ENCODE measurements at places on chromosomes 6 and 20.
A peak's percentile ranks its signal among the peaks of the same experiment; 100 is the strongest.

DNA sequence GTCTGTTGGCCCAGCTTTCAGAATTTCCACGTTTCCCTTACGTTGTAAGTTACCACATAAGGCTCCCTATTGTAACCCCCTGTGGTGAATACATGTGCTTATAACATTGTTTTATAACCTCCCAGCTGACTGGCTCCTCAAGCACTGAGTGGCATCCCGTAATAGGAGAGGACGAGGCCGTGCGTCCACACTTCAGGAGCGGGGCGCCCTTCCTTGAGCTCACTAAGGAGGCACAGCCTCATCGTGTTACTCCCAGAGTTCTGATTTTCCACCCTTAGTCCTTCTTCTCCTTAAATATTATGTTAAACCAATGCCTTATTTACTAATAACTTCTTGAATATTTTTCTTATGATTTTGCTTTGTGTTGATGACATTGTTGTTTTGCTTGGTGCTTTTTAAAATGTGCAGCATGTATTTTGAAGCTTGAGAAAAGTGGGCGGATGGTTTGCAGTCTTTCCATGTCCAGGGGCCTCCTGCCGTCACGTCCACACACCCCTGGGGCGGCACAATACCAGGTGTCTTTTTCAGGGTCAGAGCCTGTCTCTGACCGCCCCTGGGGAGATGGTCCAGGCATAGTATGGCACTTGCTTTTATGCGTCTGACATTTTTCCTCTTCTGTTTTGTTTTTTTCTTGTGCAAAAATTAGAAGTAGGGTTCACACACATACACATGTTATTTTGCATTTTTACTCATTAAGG lies 181.8 kb downstream of the DLL1 start:
- DNase-seq: no peak

DNA sequence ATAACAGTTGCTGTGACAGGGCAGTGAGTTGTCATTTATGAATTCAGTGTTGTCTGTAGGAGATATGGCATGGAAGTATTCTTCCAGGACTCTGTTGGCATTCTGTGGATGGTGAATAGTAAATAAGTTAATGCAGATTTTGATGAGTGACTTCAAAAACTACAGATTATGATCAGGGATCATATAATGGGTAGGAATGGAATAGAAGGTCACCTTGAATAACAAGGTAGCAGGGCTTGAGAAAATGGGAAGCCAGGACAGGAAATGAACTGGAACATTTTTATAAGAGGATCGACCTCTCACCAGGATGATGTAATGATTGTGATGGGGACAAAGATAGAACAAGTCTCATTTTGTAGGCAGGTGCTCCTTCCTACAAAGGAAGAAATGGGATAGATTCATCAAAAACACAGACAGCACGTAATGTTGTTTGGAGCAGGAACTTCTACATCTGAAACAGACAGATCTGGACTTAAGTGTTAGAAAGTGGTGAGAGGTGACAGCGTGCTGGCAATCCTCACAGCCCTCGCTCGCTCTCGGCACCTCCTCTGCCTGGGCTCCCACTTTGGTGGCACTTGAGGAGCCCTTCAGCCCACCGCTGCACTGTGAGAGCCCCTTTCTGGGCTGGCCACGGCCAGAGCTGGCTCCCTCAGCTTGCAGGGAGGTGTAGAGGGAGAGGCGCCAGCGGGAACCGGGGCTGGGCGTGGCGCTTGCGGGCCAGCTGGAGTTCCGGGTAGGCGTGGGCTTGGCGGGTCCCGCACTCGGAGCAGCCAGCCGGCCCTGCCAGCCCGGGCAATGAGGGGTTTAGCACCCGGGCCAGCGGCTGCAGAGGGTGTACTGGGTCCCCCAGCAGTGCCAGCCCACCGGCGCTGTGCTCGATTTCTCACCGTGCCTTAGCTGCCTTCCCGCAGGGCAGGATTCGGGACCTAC lies 30.8 kb upstream of the SSR1 start:
- DNase-seq: no peak

DNA sequence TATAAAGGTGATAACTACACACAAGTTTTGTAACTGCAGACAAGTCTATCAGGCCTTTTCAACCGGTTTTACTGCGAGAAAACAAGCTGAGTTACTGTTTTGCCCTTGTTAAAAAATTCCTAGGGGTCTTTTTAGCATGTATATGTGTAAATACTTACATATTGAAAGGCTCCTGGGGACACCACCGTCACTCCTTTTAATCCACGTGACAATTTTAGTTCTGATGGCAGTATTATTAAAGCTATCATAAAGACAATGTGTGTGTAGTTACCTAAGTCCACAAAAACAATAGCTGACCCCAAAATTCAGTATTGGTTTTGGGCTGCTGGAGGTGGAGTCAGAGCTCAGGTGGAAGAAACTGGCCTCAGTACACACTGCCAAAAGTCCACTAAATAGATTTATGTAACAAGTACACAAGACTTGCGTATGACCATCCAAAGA lies 41.3 kb upstream of the HFE start:
- DNase-seq: no peak

- no peak for DNase-seq
These were observed 38.8 kb downstream of the EZR start for GRCh38 chr6:158780246-158780884.

GRCh38 chr6:14092838-14093789 lies 24.5 kb upstream of the CD83 start:
- peak; percentile 27 for DNase-seq

- no peak for DNase-seq
These were observed 94.6 kb upstream of the MC3R start for GRCh38 chr20:56153926-56154325.

DNA sequence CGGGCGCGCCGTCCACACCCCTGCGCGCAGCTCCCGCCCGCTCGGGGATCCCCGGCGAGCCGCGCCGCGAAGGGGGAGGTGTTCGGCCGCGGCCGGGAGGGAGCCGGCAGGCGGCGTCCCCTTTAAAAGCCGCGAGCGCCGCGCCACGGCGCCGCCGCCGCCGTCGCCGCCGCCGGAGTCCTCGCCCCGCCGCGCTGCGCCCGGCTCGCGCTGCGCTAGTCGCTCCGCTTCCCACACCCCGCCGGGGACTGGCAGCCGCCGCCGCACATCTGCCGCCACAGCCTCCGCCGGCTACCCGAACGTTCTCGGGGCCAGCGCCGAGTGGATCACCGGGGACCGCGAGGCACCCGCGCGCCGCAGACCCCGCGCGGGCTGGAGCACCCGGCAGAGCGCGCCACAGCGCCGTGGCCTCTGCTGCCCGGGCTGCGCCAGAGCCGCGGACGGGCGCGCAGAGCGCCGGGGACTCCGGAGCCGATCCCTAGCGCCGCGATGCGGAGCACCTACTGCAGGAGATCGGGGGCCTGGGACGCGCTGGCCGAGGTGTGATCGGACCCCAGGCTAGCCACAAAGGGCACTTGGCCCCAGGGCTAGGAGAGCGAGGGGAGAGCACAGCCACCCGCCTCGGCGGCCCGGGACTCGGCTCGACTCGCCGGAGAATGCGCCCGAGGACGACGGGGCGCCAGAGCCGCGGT lies at the start of gene BMP2:
Gene BMP2, plus strand, starts transcription at position 151 of the 692 bp plus-strand sequence. CDS start 2,441 bp downstream, outside the sequence.
- peak; percentile 73 for DNase-seq

DNA sequence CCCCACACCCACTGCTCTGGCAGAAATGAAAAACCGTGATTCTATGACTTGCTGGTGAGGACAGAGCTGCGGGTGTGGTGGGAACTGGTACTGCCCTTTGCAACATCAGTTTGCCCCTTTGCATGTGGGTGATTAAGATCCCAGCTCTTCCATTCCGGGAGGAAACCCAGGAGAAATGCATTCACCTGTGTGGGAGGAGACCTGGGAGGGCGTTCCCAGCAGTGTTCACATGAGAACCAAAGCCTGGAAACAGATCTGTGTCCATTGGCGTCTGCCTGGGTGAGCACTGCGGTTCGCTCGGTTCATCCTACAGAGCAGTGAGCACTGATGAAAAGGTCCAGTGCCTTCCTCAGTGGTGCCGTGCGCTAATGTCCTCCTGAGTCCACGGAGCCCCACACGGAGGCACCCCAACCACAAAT lies 89.7 kb downstream of the SMOC2 start:
- DNase-seq: no peak

DNA sequence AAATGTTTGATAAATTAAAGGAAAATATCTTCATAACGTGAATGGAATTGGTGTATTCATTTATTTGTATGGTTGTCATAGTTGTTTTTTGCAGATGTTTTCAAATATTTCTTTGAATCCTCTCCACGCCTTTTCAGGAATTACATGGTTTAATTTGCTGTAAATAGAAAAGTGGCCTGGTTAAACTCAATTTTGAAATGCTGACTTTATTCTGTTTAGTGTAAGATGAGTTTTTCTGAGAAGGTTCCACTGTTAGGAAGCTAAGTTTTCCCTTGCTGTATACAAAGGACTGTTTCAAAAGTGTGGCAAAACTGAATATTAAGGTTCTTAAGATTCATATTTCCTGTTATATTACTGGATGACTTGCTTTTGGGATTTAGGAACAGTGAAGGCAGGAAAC lies 503 bp upstream of the ZC2HC1B start:
- no peak for DNase-seq

DNA sequence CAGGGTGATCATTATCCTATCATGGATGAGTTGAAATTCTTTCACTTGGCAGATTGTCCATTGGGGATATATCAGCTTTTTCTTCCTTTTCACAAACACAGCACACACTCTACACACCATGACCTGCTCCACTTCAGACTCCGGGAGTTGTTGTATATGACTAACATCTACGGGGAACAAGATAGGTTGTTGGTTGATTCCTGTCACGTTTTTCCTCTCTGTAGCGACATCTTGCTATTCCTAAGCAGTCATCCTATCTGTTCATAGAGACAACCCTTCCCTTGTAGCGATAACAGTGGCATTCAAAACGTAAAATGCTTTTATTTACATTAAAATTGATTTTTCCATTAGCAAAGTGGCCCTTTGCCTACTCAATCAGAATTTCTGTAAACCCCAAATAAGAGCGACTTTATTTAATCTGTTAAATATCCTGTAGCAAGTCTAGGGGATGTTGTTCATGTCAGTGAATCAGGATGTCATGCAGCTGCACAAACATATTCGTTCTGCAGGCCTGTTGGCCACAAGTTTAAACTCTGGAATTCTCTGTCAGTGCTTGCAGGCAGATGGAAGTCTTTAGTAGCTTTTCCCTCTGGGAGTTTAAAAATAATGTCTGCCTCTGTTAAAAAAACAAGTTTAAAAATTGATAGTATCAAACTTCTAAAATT lies 23.1 kb downstream of the PHACTR2 start:
- no peak for DNase-seq

- no peak for DNase-seq
These were observed 8.6 kb downstream of the CMTR1 start for GRCh38 chr6:37441651-37442050.

- DNase-seq: no peak
These were observed 646 bp downstream of the HEY2 start for GRCh38 chr6:125749865-125750691.

DNA sequence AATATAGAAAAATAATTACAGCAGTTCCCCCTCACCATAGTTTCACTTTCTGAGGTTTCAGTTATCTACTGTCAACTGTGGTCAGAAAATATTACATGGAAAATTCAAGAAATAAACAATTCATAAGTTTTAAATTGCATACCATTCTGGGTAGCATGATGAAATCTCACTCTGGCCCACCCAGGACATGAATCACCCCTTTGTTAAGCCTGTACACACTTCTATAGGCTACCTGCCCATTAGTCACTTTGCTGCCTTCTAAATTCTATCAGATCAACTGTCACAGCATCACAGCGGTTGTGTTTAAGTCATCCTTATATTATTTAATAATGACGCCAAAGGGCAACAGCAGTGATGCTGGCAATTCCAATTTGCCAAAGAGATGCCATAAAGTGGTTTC lies 140.3 kb upstream of the RUNX2 start:
- DNase-seq: peak; percentile 87

DNA sequence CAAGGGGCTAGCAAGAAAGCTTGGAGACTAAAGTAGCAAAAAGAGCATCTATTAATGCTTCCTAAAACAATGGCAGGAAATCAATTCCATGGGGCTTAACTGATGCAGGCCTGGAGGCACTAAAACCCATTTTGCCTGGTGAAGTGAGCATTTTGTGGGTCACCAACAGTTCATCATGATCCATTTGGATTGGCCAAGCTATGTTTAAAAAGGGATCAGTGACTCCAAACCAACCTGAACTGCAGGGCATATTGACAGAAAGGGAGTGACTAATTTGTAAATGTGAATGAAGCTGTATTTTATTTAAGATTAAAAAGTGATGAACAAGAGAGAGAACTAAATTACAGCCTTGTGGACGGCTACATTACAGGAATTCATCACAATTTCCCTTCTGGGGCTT lies 132.0 kb downstream of the PCSK2 start:
- no peak for DNase-seq

DNA sequence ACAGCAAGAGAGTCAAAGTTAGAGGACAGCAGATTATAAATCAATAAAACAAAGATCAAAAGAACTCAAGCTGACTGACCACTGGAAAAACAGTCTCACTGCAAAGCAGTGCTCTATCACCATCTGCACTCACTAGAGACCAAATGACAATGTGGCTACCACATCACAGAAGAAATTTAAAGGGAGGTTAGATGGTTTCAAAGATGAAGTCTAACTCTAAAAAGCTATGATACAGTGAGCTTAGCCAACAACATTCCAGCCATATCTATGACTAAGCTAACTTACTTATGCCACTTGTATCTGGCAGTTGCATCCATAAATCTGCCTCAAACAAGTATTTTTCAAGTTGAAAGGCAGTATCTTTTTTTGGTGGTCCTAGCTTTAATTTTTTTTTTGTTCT lies 68.6 kb downstream of the ARHGAP18 start:
- DNase-seq: peak; percentile 41

DNA sequence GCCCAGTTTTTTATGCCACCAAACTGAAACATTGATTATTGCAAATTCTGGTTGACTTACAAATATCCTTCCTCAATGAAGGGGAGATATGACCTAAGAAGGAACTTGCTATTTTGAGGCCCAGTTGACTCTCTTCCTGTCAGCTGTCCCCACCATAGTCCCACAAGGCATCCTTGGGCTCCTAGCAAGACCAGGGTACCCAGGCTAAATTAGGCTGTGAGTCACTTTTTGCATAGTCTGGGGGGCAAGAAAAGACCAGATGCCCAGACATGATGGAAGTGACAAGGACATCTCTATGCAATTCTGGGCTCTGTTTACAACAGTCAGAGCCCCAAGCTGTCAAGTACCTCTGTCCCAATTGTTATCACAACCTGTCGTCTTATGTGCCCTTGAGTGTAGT lies 31.8 kb upstream of the MAFB start:
- DNase-seq: no peak

DNA sequence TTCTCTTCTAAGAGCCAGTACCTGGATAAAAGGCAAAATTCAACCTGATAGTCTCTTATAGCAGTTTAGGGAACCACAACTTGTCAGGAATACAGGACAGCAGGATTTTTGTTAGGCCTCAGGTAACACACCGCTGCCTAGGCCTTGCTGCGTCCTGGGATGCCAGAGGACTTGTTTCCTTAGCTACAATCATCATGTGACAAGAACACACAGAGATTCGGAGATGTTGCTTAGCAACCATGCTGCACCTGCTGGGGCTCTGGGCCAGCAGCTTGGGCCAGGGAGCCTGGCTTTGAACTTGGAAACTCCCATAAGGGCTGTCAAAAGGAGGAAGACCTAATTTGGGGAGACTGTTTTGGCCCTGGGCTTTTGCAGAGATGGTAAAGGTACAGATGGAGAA lies 36.1 kb upstream of the CHD6 start:
- DNase-seq: no peak

- DNase-seq: no peak
These were observed 183.5 kb downstream of the CDKAL1 start for GRCh38 chr6:20717743-20718142.

GRCh38 chr6:30135757-30136156 lies at the start of gene TRIM40:
TRIM40 (plus strand) TSS chr6:30136140; CDS start chr6:30137037, 897 bp downstream.
- no peak for DNase-seq

GRCh38 chr6:80535914-80536565 lies 429.6 kb downstream of the BCKDHB start:
- peak; percentile 89 for DNase-seq

GRCh38 chr20:62889871-62890270 lies 28.2 kb upstream of the TCFL5 start:
- no peak for DNase-seq

Data from epithelial cell of esophagus (primary cell).